T-helper 1 cell (primary cell): ENCODE measurements at places on chromosomes 11 and 22.

DNA sequence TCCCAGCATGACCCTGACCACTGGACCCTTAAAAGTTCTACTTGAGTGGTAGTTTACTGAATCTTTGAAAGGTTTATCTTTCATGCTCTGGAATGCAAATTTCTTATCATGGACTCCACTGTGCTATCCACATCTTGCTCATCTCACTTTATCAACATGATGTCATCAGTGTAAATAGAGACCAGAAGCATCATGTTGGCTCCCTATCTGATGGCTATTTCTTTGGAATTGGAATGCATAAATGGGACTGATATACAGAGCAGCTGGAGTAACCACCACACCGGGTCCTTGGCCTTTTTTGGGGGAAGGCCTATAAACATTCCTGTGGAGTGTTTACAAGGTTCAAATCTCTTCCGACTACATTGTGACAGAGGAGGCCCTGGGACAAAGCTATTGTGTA, 74.1 kb upstream of the CEP126 start:
- no peak for DNase-seq

DNA sequence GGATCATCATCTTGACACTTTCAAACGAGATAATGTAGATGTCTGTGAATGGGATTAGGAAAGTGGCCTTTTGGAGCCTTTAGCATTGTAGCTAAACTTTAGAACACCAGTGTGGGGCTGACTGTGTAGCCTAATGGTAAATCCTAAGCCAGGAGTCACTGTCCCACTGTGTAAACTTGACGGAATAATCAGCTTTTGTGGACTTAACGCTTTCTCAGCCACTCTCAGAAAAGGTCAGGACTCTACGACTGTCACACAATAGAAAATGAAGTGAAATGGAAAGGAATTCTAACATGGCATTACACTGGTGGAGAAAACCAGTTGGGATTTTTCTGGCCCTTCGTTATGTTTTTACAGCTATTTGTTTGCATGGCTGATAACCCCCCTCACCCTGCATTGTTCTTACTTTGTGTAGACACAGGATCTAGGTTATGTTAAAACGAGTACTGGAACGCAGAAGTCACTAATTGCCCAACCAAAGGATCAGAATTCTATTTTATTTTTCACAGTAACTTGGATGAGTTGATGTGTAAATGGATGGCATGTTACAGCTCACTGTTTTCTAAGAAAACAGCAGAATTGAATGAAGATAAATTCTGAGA, 22.0 kb upstream of the GRAMD1B start:
- no peak for DNase-seq

DNA sequence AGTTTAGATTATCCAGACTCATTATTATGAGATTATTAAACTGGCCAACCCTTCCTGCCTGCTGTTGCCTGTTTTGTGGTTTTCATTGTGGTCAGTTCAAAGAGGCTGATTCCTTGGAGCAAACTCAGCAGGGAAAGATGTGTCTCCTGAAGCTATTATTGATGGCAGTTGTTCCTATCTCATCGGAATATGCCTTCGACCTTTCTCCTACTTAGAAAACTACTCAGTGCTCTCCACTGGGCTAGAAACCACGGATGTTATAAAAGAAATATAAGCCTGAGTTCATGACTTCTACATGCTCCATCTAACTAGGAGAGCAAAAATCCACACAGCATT, 80.2 kb upstream of the NAV2 start:
- no peak for DNase-seq

DNA sequence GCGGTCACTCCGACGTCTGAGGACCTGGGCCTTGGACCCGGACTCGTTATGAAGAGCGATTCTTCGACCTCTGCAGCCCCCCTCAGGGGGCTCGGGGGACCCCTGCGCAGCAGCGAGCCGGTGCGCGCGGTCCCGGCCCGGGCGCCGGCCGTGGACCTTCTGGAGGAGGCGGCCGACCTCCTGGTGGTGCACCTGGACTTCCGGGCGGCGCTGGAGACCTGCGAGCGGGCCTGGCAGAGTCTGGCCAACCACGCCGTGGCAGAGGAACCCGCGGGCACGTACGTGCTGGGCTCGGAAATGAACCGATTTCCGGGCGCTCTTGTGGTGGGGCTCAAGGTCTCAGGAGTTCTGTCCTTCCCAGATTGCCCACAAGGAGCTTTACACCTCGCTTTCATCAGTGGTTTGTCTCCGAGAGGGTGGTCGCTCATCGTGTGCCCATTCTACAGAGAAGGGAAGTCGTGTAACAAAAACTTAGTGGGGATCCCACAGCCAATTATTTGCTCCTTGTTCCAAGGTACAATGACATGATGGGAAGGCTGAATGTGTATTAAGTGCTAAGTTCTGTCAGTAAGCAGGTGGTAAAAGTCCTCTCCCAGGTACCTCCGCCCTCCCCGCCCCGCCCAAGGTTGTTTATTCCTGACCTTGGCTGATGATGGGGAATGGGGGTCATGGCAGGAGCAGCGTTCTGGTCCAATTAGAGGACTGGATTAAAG, 695 bp downstream of the PEX26 start:
- DNase-seq = no peak

DNA sequence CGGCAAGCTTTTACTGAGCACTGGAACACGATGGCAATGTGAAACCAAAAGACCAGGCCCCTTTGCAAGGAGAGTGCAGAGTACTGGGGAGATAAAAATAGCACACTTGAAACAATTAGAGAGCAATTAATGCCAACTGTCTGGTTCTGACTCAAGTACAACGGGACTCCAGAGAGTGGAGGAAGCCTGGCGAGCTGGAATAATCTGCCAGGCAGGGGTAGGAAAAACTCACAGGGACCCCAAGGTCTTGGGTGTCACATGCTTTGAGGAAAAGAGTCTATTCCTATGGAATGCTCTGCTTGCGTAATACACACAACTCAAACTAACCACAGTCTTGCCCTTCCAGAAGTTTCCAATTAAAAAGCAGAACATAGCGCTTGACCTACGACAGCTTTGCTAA, 113.0 kb upstream of the CLMP start:
- no peak for DNase-seq

DNA sequence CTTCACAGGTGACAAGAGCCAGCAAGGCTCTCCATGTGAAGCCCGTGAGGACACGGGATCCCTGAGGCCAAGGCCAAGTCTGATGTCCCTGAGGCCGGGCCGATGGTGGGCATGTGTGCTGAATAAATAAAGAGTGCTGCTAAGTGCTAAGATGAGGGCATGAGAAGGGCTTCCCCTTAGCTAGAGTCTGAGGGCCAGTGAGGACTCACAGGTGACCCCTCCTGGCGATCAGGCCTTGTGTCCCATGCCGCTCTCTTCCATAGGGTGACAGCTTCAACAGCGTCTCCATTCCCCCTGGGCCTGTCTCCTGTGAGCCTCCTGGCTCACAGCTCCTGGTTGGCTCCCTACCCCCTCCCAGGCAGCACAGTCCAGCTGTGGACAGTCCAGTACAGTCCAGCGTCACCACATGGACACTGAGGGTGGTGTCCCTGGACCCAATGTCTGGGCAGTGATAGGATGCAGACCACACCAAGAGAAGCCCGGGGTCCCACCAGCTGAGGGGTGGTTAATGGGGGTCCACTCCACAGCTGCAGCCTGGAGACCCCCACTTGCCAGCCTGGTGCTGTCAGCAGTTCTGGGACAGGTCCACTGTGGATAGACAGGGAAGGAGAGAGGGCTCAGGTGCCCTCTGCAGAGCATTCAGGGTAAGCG, 1033.2 kb downstream of the TBC1D22A start:
- DNase-seq = no peak

DNA sequence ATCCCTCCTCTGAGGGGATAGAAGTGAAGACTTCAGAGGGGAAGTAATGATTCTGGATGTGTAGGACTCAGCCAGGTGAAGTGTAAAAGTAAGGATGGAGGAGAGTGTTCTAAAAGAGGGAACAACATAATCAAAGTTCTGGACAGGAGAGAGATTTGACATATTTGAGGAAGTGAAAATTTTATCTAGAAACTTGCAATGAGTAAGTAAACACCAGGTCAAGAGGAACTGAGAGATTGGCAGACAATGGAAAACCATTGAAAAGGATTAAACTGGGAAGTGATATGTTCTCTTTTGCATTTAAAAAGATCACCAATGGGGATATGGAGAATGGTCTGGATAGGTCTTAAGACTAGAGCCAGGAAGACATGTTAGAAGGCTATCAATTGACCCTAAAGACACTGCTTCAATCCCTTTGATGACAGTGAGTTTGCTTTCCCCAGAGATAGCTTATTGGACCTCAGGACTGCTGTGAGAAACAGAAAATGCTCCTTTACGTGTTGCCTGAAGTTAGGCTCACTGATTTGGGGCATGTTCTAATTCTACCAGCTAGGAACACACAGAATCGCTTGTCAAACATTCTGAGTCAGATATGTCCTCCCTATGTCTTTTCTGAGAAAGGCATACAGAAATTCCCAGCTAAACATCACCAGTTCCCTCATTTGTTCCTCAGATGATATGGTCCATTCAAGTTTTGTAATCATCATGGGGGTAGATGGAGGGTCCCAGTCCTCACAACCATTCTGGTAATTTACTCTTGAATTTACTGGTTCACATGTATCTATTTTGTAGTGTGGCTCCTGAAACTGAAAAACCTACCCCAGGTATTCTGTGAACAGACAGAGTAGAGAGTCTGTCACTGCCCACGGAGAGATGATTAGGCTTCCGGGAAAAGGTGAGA, 144.9 kb downstream of the MAML2 start:
- no peak for DNase-seq

DNA sequence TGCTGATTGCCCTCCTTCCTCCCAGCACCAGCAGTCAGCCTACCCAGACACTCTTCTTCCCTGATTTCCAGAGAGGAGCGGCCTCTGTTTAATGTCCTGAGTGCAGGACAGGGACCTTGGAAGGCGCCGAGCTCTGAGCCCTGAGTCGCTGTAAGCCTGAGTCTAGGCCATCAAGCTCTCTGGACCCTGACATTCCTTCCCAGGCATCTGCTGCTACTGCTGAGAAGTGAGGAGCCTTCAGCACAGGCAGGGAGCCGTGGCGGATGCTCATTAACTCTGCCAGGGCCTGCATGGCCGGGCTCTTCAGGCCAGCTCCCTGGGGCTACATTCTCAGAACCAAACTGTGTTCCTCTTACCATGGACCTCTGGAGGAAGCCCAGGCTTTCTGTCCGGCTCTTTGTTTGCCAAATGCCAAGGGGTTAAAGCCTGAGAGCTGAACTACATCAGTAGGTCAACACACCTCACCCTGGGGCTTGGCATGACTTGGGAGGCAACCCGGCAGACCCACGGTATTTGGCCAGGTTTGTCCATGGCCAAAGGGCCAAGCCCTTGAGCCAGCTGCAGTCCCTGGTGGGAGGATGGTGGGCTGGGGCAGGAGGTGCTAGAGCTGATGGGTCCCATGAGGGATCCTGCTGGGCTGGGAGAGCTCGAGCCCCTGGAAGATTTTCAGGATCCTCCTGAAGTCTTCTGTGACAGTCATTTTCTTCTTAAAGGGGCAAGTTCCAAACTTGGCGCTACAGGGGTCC, 721.4 kb downstream of the BRD1 start:
- DNase-seq = no peak

GRCh38 chr11:132286106-132286505, 915.7 kb downstream of the NTM start:
- no peak for DNase-seq

GRCh38 chr11:35647421-35648093, 15.0 kb upstream of the TRIM44 start:
- no peak for DNase-seq

GRCh38 chr22:19241593-19241906, 50.0 kb downstream of the CLTCL1 start:
- no peak for DNase-seq

DNA sequence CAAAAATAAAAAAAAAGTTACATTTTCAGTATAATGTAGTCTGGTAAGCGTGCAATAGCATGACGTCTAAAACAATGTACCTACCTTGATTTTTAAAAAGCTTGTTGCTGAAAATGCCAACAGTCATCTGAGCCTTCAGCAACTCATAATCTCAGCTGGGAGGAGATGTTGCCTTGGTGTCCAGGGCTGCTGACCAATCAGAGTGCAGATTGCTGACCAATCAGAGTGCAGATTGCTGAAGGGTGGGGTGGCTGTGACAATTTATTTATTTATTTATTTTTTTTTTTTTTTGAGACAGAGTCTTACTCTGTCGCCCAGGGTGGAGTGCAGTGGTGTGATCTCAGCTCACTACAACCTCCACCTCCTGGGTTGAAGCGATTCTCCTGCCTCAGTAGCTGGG, 17.8 kb downstream of the ZBED4 start:
- DNase-seq = no peak

GRCh38 chr11:44978961-44979331, 28.3 kb upstream of the TP53I11 start:
- no peak for DNase-seq

DNA sequence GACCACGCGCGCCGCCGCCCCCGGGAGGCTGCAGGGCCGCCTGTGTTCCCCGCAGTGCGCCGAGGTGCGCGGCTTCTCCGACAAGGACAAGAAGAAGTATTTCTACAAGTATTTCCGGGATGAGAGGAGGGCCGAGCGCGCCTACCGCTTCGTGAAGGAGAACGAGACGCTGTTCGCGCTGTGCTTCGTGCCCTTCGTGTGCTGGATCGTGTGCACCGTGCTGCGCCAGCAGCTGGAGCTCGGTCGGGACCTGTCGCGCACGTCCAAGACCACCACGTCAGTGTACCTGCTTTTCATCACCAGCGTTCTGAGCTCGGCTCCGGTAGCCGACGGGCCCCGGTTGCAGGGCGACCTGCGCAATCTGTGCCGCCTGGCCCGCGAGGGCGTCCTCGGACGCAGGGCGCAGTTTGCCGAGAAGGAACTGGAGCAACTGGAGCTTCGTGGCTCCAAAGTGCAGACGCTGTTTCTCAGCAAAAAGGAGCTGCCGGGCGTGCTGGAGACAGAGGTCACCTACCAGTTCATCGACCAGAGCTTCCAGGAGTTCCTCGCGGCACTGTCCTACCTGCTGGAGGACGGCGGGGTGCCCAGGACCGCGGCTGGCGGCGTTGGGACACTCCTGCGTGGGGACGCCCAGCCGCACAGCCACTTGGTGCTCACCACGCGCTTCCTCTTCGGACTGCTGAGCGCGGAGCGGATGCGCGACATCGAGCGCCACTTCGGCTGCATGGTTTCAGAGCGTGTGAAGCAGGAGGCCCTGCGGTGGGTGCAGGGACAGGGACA, 2.7 kb downstream of the NLRP6 start:
- no peak for DNase-seq

- DNase-seq = no peak
Observed at GRCh38 chr11:74248469-74248868, 63.0 kb downstream of the P4HA3 start.

GRCh38 chr11:83185767-83186166, 7.7 kb upstream of the ANKRD42 start:
- no peak for DNase-seq

DNA sequence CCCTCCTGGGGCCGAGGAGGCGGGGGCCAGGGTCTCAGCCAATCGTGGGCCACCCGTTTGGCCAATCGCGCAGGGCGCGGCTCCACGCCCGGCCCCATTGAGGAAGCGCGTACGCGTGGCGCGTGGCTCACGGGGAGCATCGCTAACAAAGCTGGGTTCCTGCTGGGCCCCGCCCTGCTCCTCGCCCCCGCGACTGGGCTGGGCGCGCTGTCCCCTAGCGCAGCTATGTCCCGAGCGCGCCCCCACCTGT, 614 bp upstream of the ASCL2 start:
- no peak for DNase-seq

DNA sequence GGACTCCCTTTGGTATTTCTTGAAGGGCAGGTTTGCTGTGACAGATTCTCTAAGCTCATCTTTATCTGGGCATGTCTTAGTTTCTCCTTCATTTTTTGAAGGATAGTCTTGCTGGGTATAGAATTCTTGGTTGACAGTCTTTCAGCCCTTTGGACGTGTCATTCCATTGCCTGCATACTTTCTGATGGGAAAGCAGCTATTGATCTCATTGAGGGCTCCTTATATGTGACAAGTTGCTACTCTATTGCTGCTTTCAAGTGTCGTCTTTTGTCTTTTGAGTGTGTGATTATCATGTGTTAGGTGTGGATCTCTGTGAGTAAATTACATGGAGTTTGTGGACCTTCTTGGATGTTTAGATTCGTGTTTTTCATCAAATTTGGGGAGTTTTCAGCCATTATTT, 21.9 kb downstream of the IGHMBP2 start:
- DNase-seq = no peak
